ENCODE measurements at places on chromosomes 3 and 15.

- DNase-seq, result no peak
These were observed 91.2 kb downstream of the POLR2M start for GRCh38 chr15:57797568-57798267.

- DNase-seq, result peak; percentile 22
These were observed 540 bp upstream of the PPP1R2 start for GRCh38 chr3:195543500-195544229.

GRCh38 chr15:65334586-65335231 is 30.2 kb downstream of the RNU5B-1 start:
- DNase-seq, result no peak

DNA sequence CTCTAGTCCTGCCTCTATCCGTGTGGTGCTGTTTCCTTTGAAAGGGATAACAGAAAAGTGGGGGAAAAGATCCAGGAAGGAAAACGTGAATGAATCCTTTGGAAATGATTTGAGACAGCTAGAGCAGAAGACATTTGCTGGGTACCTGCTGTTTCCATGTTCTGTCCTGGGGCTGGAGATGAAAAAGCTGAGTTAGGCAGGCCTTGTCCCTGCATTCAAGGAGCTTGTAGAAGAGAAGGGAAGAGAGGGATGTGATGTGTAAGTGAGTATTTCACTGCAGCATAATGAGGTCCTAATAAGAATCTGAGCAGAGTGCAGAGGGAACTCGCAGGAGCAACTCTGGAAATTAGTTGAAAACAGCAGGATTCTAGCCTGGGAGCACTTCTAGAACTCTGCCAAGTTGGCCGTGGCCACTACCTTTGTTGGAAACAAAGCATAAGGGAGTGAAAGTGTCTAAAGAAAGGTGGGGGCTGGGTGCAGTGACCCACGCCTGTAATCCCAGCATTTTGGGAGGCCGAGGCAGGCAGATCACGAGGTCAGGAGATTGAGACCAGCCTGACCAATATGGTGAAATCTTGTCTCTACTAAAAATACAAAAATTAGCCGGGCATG is 13.8 kb upstream of the SEMA4B start:
- no peak for DNase-seq

- DNase-seq, result no peak
These were observed at the start of gene ACOX2 for GRCh38 chr3:58536501-58537411. Gene ACOX2, minus strand, starts transcription at chr3:58537190. Its CDS starts 2,084 bp downstream, at chr3:58535106.

- peak; percentile 40 for DNase-seq
These were observed 411 bp upstream of the EIF2B5 start for GRCh38 chr3:184134746-184135148.

GRCh38 chr15:51499379-51499976 is 123.1 kb downstream of the DMXL2 start:
- DNase-seq, result peak; percentile 37

DNA sequence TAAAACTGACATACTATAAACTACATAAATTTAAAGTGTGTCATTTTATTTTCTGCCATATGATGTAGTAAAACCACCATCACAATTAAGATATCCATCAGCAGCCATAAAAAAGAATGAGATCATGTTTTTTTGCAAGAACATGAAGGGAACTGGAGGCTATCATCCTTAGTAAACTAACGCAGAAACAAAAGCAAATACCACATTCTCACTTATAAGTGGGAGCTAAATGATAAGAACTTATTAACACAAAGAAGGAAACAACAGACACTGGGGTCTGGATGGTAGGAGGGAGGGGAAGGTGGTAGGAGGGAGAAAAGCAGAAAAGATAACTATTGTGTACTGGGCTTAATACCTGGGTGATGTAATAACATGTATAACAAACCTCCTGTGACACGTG is 24.6 kb downstream of the CCDC14 start:
- no peak for DNase-seq

DNA sequence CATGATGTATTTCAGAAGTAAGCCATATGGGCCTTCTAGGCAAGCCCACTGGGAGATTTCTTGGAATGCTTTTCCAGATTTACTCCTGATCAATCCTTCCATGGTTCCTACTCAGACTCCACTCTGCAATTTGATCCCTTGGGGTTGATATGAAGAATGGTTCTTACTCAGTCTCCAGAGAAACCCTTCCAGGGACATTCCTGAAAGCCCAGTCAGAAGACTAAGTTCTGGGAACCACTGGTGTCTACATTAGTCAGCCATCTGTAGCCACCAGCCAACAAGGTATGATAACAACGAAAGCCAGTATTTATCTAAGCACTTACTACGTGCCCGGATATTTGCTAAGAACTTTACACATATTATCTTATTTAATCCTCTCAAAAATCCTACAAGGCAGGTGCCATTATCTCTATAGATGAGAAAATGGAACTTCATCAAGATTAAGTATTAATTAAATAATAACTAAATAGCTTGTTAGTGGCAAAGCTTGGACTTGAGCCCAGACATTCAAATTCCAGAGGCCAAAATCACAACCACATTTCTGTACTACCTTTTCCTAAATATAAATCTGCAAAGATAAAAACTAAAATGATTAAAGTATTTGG is 32.7 kb downstream of the ZNF385D start:
- DNase-seq, result peak; percentile 68

DNA sequence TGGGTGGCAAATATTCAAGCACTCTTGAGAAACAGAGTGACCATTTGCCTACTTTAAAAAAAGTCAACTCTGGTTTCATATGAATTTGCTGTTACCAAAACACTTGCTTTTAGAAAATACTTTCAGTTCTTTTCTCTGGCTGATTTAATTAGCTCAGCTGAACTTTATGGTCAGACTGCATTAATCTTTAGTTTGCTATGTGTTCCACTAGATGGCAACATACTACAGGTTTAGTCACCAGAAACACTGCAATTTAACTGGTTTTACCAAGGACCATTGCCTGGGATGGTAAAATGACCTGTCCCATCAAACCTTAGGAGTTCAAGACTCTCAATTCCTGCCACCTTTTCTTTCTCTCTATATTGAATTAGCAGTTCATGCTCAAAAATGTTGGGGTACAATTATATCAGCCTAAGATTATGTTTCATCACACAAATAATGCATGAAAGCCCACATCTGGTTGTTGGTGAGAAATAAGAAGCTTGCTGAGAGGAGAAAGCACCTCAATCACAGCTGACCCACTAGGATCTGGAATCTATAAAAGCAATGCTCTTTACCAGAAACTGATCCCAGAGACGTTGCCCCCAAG is 14.2 kb downstream of the EIF4E3 start:
- DNase-seq, result peak; percentile 63

DNA sequence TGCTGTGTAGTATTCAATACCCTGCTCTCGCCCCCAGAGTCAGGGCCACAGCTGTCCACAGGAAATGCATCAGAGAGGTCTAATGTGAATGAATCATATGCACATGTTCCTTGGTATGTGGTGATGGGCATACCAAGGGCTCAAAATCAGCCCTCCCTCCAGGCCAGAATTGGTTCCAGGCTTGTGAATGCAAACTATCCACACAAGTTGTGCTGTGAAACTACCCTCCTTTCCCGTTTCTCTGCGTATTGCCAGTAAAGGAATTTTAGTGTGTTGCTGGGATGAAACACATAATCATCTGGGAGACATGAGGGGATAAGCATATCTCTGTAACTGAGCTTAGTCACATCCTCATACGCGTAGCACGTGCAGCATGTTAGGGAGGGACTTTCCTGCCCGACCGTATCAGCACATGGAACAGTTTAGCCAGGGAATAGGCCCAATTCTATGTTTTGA is 9.2 kb upstream of the MME start:
- DNase-seq, result peak; percentile 93

GRCh38 chr3:118818386-118818785 is 216.3 kb downstream of the IGSF11 start:
- DNase-seq, result no peak

DNA sequence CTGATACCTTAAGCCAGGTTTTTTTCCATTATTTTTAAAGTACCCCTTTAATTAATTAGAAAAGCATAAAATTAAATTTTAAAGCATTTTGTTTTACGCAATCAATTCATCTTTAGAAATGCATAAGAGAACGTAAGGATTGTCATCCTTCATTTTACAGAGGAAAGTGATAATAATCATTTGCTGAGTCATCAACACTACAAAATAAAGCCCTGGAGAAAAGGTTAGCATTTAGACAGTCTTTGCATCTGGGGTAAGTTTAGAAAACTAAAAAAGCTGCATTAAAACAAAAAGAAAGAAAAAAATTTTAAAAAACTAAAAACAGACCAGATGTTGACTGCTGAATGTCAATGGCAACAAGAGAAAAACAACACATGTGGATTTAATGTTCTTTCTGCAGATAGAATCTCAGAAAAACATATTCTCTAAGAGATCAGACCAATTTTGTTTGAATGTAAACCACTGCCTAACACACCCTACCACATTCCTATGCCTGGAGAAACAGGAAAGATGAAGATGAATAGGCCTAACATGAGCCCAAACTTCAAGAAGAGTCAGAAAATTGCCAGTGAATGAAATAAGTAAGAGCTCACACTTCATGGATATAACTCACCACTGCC is 59.9 kb downstream of the SUCNR1 start:
- peak; percentile 51 for DNase-seq

DNA sequence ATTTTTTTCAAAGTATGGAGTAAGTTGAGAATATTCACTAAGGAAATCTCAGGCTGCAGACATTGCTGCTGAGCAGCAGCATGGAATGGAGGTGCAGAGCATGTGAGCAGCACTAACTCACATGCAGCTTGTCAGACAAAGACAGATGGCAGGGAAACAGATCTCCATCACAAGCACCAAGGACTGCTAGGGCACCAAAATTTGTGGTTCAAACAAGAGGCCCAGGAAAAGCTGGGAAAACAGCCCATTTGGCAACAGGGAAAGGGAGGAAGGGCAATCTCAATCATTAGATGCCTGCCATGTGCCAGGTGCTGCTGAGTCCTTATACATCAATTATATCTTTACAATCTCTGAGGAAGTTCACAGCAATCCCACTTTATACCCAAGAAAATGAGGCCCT is 47.2 kb upstream of the EIF1B start:
- DNase-seq, result no peak

GRCh38 chr3:133994166-133994890 is 35.4 kb downstream of the SLCO2A1 start:
- DNase-seq, result no peak

DNA sequence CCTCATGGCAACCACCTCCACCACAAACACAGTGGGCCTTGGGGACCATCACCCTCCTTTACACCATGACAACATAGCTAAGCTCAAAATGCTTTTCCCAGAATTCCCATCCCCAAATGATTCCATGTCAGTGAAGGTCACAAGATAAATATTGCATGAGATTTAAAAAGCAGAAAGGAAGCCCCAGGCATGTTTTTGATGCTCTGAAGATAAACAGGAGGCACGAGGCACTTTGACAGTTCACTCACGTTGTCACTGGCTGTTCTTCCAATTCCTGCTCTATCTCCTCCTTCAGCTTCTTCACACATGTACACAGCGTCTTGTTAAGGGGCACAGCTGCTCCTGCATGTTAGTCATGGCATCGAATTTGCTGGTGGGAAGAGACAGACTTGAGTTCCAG is 180.4 kb downstream of the STAC start:
- no peak for DNase-seq

- no peak for DNase-seq
These were observed 63.2 kb downstream of the MEIS2 start for GRCh38 chr15:37037071-37037655.

- DNase-seq, result peak; percentile 83
These were observed 17.1 kb downstream of the ZBED2 start for GRCh38 chr3:111577798-111578685.

GRCh38 chr3:173748105-173748504 is 350.6 kb downstream of the NLGN1 start:
- DNase-seq, result no peak

DNA sequence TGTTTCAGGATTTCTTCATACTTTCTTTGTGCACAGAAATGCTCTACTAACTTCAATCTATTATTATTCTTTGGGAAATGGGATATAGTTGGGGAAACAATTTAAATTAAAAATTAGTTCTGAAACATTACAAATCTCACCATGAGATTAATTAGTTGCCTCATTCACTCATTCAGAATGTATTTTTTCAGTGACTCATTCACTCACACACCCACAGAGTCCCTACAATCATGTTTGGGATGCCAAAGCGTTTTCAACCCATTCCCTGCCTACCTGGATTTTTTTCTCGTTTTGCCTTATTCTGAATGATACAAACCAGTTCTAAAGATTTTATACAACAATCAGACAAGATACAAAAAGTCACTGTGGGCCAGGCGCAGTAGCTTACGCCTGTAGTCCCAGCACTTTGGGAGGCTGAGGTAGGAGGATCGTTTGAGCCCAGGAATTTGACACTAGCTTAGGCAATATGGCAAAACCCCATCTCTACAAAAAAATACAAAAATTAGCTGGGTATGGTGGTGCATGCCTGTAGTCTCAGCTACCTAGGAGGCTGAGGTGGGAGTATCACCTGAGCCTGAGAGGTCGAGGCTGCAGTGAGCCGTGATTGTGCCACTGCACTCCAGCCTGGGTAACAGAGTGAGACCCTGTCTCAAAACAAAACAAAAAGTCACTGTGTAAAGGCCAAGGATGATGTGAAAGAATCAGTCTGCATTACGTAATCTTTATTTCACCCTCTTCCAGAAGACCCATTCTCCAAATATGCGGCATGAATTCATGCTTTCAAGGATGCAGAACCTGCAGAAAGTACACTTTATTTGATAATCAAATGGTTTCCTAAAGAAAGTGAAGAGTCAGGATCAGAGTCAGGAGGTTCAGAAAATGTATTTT is 34.8 kb upstream of the ARHGEF3 start:
- DNase-seq, result no peak

DNA sequence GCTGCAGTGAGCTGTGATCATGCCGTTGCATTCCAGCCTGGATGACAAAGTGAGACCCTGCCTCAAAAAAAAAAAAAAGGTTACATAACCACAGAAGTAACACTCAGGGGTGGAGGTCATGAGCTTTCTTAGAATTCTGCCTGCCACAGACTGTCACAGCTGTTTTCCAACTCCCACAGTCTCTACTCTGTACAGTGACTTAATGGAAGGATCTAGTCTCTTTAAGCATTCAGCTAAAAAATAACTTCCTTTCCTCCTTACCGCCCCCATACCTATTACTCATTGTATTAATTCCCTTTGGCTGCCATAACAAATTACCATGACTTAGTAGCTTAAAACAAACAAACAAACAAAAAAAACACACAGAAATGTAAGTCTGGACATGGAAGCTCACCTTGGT is 99.6 kb upstream of the UBE2E1 start:
- no peak for DNase-seq

- DNase-seq, result no peak
These were observed 413.5 kb downstream of the TIGIT start for GRCh38 chr3:114707252-114707860.
